AG04450 (cell line): ENCODE measurements at places on chromosomes 4 and X.

DNA sequence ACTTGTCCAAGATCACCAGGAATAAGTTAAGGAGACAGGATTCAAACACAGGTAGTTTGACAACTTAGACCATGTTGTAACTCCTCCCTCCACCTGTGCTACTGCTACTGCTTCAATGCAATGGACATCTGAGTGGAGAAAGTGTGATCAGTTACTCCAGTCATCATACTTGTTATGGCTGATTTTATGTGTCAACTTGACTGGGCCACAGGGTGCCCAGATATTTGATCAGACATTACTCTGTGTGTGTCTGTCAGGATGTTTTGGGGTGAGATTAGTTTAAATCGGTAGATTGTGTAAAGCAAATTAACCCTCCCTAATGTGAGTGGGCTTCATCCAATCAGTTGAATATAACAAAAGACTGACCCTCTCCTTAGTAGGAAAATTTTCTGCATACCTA is 34.8 kb upstream of the PDLIM5 start:
- no peak for DNase-seq

GRCh38 chrX:119228512-119229252 is 7.4 kb upstream of the PGRMC1 start:
- DNase-seq: peak; percentile 56

DNA sequence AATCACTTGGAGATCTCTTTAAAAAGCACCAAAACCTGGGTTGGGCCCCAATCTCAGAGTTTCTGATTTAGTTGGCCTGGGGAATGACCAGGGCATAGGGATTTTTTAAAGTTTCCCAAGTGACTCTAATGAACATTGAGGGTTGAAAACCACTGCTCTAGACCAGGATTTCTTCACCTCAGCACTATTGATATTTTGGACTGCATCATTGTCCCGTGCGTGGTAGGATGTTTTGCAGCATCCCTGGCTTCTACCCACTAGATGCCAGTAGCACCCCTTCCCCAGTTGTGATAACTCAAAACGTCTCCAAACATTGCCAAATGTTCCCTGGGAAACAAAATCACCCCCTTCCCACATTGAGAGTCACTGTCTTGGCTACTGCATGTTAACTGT is 61.8 kb downstream of the ATXN3L start:
- no peak for DNase-seq

DNA sequence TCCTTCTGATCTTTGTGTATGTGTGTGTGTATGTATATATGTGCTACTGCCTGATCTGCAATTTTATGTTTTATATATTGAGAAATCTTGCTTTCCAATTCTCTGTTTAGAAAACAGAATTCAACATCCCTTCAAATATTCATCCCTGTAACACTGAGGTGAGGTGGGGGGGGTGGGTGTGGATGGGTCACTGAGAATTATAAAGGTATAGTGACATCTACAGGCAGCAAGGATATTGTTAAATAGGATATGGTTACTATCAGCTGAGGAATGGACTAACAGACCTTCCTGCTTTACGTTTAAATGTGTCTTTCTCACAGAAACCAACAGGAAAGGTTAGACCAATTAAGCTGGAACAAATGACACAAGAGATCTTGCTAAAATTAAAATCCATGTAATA is 19.0 kb upstream of the MAGEB2 start:
- no peak for DNase-seq

DNA sequence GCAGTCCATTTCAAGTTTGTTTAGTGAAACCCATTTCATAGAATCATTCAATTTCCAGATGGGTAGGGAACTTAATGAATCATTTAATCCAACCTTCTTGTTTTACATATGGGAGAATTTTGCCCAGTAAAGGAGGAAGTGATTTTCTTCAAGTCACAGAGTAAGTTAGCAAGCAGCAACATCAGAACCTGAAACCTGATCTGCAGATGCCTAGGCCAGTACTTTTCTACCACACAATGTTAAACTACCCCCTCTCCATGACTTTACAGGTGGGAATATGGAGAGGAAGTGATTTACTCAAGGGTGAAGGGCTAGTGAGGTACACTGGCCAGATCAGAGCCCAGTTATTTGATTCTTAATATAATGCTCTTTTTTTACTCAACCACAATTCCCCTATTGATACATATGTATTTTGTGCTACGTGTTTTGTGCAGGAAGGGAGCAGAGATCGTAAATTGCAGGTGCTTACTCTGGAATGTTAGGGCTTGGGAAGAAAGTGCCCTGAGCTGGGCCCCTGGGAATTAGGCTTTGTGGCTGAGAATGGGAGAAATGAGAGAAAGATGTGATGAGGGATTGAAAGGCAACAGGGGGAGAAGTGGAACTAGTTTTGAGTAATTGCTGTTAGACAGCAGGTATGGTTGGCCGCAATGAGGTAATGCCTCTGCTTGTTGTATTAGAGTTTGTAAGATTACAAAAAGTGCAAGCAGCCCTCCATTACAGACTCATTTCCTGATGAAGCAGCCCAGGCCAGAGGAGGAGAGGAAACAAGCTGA is 6.8 kb downstream of the LHFPL1 start:
- DNase-seq: no peak
